Diencephalon (tissue), 1 donor: ENCODE measurements at places on chromosomes 3 and 15. TPM values are rescaled to one million over a fixed set of nuclear protein-coding genes. Genes with fewer than 3 reads are reported as not detected.

The ZBBX gene
- 18.9 TPM for total RNA-seq

The GABRA5 gene
- 103 TPM for total RNA-seq

The WNT7A gene
- total RNA-seq: 12.9 TPM

The ANKRD63 gene
- 2.3 TPM for total RNA-seq

The HIGD2B gene
- total RNA-seq: not detected

The RRP9 gene
- total RNA-seq: 12.9 TPM
